ENCODE measurements at places on chromosomes 6 and 20.

- DNase-seq, result no peak
Measured at GRCh38 chr20:931401-931800, 15.3 kb upstream of the ANGPT4 start.

DNA sequence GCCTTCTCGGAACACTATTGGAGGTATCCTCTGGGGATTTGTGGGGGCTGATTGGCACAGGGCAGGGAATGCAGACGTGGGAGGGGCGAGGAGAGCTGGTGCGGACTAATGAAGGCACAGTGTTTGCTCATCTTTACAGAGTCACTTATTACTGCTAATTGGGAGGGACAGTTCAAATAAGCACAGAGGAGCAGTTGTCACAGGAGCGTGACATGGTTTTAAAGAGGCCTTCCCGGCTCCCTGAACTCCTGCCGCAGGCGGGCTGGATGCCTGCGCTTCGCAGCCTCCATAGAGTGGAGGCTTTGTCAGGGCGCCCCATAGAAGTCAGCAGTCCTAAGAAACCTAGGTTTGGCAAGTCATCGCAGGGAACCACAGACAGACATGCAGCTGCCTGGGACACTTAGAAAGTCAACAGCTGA is 149.6 kb downstream of the LINC00237 start:
- DNase-seq, result no peak

GRCh38 chr6:150322466-150322871 is 46.3 kb upstream of the IYD start:
- no peak for DNase-seq

GRCh38 chr6:148723484-148723883 is 23.3 kb upstream of the UST start:
- DNase-seq, result no peak

GRCh38 chr6:5813625-5814027 is 193.1 kb downstream of the NRN1 start:
- DNase-seq, result no peak

Measured in stimulated activated CD4-positive, alpha-beta T cell treated with anti-CD3 and anti-CD28 coated beads, Interleukin-12 subunit alpha, Interleukin-12 subunit beta, amount 100 ng/mL, for 48 hours (primary cell).